ENCODE measurements at places on chromosomes 1 and 21.

GRCh38 chr1:109981004-109981335, 3.6 kb upstream of the AHCYL1 start:
- no peak for DNase-seq

DNA sequence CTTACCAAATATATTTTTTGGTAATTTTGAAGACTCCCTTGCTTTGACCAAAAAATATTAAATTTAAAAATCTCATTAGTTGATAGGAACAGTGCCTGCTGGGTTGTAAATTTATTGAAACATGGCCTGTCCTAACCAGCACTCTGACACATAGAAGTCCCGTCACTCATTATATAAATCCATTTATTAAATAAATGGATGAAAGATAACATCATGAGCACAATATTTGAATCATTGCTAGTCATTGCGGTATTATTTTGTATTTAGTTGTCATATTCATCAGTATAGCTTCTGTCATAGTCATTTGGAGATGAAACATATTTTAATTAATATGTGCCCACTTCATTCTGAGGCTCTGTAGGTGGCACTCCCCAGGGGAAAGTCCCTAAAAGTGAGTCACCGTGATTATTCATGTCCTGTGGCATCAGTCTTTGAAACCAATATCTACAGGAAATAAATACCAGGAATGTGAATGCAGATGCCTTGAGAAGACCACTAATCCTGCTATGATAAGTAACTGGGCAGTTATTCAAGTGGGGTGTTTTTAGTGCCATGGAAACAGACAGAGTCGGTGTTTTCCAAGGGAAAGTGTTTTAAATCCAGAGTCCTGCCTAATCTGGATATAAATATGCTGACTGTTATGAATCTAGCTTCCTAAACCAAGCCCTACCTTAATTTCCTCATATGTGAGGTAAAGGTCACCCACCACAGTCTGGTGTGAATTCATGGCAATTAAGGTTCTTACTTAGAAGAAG, 302.0 kb downstream of the DUSP10 start:
- no peak for DNase-seq

DNA sequence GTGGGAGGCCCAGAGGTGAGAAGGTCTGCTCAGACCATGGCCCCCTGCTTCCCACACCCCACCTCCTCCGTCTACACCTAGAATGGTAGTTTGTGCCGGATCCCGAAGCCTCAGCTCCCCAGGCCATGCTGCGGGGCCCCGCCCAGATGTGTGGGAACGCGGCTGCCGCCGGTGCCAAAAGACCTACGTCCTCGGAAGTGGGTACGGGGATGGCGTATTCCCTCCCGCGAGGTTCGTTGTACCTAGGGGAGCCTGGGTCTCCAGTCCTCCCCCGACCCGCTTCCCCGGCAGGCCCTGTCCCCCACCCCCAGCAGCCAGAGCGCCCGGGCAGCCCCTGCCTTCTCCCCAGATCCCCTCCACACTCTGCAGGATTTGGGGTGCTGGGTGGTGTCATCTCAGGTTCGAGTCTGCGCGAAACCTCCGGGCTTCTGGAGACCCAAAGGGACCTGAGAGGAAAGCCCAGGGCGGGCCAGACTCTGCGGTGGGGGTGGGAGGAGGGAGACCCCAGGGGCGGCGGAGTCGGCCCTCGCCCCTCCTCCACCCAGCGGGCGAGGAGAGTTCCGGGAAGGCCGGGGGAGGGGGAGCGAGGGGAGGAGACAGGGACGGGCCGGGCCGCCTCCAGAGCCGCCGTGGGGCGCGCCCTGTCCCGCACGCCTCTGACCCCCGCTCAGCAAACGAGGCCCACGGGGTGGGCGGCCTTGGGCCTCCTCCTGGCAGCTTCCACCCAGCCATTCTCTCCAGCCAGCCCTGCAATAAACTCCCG, 6.2 kb upstream of the PRDM16 start:
- peak; percentile 59 for DNase-seq

GRCh38 chr1:4327142-4327541, 327.3 kb upstream of the AJAP1 start:
- no peak for DNase-seq

- DNase-seq: no peak
These were observed 642 bp upstream of the PARP1 start for GRCh38 chr1:226408285-226409184.

DNA sequence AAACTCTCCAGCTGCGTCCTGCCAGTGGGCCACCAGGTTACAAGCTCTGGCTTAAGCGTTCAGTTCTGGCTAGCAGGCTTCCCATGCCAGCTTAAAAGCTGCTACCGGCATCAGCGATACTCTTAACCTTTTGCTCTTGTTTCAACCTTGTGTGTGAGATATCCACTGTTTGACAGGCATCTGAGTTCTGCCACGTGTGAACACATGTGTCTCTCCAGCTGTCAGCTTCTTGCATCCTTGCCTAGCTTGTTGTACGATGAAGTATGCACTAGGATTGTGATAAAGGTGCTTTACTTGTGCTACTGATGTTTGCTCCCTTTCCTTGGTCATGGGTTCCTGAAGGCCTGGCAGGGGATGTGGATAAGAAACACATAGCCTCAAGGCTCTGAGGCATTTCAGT, 201.6 kb downstream of the PRDM2 start:
- no peak for DNase-seq

DNA sequence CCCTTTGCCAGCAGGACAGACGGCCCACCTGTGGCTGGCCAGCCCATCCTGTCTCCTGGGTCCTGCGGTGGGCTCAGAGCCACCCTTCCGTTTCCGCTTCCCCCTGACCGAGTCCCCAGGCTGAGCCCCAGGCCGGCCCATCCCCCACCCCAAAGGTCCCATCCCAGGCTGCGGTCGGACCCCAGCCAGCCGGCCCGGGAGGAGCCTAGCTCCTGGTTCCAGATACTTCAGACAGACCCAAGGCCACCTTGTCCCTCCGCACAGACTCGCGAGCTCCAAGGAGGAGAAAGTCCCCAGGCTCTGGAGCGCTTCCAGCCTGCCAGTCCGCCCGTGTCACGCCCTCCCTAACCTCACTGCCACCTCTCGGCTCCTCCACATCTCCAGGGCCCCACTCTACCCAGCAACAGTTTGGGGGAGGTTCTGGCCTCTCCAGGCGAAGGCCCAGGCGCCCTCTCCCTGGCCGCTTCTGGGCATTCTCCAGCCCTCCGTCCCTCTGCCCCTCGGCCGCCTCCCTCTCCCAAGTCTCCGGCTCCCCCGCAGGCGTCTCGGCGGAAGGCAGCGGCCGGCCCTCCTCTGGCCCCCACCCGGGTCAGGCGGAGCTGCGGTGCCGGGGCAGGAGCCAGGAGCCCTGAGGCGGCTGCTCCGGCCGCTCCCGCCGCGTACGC, 835 bp downstream of the LRRN2 start:
- DNase-seq: peak; percentile 75

DNA sequence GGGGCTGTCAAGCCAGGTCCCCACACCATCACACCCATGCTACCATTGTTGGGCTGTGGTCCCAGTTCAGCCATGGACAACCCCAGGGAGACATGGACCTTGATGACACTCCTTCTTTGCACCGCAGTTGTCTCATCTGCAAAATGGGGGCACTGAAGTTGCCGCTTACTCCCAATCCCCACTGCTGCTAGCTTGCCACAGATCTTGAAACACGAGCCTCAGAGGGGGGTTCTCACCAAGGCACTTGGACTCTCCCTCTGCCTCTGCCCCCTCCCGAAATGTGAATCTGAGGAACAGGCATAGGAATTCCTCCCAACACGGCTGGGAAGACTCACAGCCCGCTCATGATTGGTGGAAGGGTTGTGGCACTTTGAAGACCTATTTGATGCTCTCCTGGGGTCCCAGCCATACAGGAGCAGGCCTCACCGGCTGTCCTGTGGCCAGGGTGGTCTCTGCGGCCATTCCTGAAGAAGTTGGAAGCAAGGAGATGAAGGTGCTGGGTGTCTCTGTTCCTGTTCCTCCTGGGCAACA, 31.1 kb downstream of the RUNX3 start:
- DNase-seq: no peak

GRCh38 chr1:233326811-233327650, 493 bp upstream of the MAP3K21 start:
- peak; percentile 82 for DNase-seq

DNA sequence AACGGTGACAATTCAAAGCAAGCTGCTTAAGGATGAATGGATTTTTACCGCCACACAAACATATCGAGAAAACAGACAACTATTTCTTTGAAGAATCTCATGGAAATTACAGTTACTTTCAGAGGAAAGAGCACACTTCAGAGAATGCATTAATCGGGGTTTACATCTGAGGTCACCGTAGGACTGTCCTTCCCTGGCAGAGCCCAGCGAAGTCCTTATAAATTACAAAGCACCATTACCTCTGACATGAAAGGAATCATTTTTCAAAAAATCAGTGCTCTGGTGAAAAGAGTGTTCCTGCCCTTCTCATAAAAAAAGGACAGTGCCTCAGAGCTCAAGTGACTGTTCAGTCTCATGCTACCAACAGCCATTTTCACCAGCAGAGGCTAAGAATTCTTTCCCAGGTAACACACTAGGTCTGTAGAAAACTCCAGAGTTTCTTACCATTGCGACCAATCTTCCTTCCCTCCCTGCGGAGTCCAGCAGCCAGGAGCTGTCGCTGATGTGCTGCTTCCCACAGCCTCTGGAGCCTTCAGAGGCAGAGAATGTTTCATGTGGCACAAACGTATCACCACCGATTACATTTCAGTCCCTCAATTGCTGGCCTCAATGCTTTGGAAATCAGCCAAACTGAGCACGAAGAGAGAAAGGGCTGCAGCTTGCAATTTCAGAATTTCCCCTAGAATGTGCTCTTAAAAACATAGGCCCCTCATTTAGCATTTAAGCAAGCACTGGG, 75.4 kb downstream of the PLD5 start:
- no peak for DNase-seq

- DNase-seq: peak; percentile 39
These were observed 138.7 kb downstream of the MIS18A start for GRCh38 chr21:32140151-32140550.

DNA sequence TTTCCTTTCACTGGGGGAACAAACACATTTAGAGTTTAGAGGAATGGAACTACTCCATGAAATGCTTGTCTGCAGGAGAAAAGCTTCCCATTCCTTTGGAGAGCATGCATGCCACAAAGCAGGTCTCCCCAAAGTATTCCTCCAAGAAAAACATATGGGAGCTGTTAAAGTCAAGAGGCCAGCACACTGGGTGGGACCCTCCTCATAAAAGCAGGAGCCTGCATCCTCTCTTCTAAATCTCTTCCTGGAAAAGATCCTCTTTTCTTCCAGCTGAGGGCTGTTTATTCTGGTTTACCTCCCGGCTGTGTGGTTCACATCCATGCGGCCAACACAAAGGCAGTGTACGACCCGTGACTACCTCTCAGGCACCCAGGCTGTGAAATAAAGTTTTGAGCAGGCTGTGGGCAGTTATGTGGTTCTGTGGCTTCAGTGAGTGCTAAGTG, 103.4 kb downstream of the TENT5C start:
- DNase-seq: no peak

Measured in ecto neural progenitor cell (in vitro differentiated cells).